Dorsolateral prefrontal cortex (tissue), 122 donors: ENCODE measurements at places on chromosomes 2 and 18.

- DNase-seq: no peak
Observed at GRCh38 chr2:123816928-123817327, 208.2 kb upstream of the CNTNAP5 start.

DNA sequence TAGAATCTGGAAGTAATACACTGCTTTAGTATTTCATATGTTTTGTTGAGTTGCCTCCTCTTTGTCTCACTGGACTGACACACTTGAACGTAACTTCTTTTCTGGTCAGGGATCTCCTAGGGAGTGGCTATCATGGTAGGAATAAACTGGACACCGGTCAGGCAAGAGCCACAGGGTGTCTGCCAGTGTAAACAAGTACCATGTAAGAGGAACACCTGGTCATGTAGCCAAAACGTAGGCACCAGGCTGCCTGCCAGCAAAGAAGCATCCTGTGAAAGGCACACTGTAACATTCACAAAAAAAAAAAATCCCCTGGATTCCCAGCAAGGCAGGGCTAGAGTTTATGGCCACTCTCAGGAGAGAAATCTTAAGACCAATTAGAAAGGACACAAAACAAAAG lies 372.8 kb upstream of the RND3 start:
- no peak for DNase-seq

GRCh38 chr2:75462206-75462605 lies 98.5 kb downstream of the EVA1A start:
- no peak for DNase-seq

GRCh38 chr2:214156971-214157370 lies 253.9 kb upstream of the VWC2L start:
- no peak for DNase-seq

- no peak for DNase-seq
Observed at GRCh38 chr18:44900627-44901026, 219.9 kb downstream of the SETBP1 start.

DNA sequence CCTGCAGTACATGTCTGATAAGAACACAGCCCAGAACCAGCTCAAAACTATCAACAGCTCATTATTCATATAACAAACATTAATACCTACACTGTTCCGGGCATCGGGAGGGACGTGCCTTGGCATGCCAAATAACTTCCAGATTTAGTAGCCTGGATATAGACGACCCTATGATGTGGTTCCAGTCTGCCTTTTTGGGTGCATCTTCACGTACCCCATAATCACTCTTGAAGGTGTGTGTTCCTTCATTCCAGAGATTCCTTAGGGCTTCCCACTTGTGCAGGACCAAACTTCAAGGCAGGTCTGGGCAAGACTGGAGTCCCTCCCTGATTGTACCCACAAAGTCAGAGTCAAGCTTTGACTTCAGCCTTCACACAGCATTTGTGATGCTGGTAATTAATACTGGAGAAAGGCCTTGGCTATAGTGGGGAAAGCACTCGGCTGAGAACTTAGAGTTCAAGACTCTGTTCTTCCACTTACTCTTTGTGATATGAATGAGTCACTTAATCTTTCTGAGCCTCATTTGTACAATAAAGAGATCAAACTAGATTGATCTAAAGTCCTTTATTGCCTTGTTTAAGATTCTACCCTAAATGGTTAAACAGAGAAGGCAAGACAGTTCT lies 27.7 kb upstream of the SPATS2L start:
- DNase-seq: no peak

DNA sequence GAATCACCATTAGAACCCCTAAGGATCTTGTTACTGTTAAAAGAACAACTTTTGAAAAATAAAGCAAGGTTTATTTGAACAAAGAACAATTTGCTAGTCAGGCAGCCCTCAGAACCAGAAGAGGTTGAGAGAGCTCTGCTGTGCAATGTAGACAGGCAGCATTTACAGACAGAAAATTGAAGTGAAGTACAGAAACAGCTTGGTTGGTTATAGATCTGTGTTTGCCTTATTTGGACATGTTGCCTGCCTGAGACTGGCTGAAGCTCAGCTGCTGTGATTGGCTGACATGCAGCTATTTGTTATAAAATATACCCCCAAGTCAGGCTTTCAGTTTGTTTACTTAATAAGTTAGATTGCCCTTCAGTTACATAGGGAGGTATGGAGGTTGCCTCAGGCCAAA lies 12.5 kb downstream of the MSTN start:
- DNase-seq: no peak

DNA sequence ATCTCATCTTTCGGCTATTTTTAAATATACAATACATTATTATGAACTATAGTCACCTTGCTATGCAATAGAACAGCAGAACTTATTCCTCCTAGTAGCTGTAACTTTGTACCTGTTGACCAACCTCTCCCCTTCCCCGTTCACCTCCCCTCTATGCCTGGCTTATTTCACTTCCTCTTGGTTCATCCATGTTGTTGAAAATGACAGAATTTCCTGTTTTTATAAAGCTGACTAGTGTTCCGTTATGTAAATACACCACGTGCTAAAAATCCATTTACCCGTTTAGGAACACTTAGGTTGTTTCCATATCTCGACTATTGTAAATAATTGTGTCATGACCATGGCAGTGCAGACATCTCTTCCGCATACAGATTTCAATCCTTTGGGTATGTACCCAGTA lies 10.3 kb downstream of the ALPI start:
- no peak for DNase-seq

DNA sequence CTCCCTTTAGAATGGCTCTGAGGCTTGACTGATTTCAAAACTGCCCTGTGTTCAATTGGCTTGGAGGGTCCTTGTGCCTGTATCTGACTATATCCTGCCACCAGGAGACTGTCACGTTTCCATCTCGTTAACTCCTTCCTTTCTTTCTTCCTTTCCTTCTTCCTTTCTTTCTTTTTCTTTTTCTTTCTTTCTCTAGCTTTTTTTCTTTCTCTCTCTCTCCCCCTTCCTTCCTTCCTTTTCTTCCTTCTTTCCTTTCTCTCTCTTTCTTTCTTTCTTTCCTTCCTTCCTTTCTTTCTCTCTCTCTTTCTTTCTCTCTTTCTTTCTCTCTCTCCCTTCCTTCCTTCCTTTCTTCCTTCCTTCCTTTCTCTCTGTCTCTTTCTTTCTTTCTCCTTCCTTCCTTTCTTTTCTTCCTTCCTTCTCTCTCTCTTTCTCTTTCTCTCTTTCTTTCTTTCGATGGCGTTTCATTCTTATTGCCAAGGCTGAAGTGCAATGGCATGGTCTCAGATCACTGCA lies 38.1 kb upstream of the EML6 start:
- no peak for DNase-seq

- peak; percentile 64 for DNase-seq
Observed at GRCh38 chr2:235940330-235940729, 227.9 kb downstream of the GBX2 start.

DNA sequence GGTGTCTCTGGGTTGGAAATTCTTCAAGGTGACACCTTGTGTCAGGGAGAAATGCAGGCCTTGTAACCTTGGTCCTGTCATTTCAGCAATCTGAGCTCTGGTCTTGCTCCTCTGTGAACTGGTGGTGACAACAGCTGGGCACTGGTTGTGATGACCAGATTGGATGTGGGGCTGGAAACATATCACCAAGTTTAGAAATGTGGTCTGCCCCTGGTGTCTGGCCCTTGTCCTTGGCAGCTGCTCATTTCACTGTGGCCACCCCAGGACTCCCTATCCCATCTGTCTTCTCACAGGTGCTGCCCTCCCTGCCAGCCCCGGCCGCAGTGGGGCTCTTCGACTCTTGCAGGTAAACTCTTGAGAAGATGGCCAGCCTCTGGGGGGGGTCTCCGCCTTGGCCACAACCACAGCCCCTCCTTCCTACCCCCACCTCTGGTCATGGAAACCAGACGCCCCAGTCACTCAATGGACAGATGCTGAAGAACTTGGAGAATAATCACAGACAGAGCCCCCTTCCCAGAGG lies 20.7 kb downstream of the SIX3 start:
- DNase-seq: no peak

DNA sequence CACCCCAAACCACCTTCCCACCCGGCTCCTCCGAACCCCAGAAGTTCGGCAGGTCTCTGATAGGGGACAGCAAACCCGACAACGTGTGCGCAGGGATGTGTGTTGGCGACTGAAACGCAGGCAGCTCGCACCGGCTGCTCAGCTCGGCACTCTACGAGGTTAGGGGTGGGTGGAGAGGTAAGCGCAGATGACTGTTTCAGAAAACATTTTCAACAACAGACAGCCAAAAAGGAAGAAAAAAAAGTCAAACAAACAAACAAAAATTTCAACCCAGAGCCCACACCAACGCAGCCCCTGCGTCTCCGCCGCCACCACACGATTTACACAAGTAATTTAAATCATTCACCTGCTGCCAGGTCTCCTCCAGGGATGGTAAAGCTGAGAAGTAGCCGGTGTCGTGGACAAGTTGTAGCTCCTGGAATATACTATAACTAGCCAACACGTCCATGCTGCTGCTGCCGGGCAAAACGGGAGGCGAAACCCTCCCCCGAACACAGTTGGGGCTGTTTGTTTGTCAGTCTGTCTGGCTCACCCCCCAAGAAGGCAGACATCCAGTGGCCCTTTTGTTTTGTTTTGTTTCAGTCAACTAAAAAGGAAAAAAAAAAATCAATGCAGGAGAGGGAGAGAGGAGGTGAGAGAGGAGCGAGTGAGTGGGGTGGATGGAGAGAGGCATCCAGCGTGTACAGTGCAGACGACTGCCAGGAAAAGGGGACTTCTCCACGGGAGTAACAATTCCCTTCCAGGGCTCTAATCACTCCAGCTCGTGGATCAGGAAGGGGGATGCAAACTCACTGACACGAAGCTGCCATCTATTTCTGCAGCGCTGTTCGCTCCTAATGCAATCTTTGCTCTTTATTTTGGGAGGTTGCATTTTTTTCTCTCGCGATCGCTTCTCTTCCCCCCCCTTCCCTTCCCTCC lies at the start of gene KLF7:
TSS of gene KLF7 (minus strand) at position 828 of the 918 bp plus-strand sequence. CDS start at position 448, 380 bp downstream.
- DNase-seq: peak; percentile 55

GRCh38 chr2:30654404-30654803 lies 152.8 kb downstream of the CAPN13 start:
- DNase-seq: no peak

DNA sequence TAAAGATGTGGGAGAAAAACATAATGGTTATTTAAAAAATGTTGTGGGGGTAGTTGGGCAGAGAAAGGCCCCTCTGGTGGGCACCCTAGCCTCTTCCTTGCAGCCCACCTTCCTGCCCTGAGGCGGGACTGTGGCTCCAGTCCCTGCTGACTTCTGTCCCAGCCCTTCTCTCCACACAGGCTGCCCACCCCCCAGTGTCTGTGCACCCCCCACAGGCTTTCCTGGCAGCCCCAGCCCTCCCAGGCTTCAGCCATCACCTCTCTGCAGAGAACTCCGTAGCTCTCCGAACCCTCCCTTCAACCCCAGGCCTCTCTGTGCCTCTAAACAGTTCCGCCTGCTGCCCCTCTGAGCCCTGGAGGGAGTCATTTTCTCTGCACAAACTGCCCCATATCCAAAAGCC lies 75.4 kb downstream of the DYSF start:
- no peak for DNase-seq

DNA sequence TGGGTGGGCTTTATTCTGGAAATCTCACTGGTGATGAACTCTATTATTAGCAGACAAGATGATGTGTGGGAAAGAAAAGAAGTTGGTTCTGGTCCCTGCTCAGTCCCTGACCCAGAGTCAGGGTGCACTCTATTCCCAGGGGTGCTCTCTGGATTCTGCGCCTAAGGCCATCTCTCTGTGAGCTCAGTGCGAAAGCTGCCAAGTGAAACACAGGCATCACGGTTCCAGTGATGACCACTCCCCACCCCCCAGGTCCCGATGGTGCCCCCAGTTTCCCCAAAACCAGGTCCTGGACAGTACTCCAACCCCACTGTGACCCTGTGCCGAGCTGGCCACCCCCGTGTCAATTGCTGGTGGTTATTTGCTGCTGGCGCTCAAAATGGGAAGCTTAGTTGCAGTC lies 30.1 kb downstream of the RHOB start:
- DNase-seq: peak; percentile 23

DNA sequence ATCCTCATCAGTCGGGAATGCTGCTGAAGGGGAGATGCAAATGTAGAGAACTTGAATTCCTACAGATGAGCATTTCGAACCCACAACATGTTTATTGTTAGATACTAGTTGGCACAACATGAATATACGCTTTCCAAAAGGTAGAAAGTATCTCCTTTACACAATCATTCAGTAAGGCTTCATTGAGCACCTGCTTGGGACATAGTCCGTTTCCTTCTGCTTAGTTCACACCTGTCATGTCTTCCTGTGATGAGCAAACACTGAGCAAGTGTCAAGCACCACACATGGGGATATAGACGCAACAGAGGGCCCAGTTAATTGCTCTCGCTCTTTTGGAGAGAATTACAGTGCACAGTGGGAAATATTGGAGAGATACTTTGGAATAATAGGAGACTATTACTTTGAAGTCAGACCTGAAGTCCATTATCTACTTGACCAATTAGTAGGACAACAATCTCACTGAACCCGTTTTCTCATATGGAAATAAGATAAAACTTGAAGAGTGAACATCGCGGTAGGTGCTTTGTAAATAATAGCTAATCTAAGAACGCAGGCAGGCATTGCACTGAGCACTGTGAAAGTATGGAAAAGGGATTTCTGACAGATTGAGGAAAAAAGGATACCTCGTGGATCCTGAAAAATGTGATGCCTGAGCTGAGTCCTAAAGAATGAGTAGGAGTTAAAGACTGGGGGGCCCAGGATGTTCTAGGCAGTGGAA lies 1.2 kb downstream of the CPSF3 start:
- no peak for DNase-seq

- no peak for DNase-seq
Observed at GRCh38 chr2:69544951-69545350, 98.6 kb downstream of the AAK1 start.

DNA sequence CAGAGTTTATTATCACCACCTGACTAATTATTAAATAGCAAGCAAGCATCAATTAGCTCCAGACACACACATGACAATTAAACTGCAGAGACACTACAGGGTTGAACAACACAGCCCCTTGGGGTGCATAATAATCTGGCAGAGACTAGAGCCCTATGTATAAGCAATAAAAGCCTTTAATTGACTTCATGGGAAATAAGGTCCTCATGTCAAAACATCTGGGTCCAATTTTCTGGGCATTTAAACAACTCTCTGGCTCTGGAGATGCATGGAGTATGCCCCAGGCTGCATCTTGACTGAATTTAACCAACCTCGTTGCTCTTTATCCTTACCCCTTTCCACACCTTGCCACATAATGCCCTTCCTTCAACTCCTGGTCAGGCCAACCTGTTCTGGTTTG lies 270.7 kb upstream of the THUMPD2 start:
- no peak for DNase-seq

GRCh38 chr2:240435457-240435947 lies at the start of gene GPC1:
Gene GPC1, plus strand, starts transcription at chr2:240435663. Its CDS starts 256 bp downstream, at chr2:240435919.
- DNase-seq: peak; percentile 73
